ENCODE measurements at places on chromosomes 5 and 9.

DNA sequence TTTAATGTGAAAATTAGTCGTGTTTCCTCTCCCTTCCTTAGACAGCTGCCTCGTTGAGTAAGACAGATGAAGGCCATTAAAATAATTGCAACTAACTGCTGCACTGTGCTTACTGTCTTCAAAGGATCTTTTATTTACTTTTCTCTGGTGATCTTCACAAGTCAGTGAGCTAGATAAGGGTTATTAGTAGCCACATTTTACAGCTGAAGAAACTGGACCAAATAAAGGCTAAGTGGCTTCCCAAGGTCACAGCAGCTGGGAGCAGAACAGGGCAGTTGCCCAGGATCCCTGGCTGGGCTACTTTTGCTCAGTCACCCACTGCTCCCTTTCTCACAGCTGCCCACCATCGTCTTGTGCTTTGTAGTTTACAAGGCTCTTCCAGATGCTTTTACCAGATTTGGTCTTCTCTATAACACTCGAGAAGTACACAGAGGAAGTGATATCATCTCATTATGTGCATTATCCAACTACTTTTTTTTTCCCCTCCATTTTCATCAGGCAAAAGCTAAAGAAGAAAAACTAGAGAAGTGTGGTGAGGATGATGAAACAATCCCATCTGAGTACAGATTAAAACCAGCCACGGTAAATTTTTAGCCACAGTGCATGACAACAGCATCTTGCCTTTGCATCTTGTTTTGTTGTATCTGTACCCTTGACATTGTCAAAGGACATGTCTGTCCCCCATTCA lies 61.8 kb downstream of the ERAP1 start:
- no peak for DNase-seq

- DNase-seq: no peak
Observed at GRCh38 chr5:43296835-43297234, 16.4 kb downstream of the HMGCS1 start.

- no peak for DNase-seq
Observed at GRCh38 chr5:171418982-171419687, at the start of gene FGF18. Gene FGF18, plus strand, starts transcription at chr5:171419647. Its CDS starts 553 bp downstream, at chr5:171420200.

DNA sequence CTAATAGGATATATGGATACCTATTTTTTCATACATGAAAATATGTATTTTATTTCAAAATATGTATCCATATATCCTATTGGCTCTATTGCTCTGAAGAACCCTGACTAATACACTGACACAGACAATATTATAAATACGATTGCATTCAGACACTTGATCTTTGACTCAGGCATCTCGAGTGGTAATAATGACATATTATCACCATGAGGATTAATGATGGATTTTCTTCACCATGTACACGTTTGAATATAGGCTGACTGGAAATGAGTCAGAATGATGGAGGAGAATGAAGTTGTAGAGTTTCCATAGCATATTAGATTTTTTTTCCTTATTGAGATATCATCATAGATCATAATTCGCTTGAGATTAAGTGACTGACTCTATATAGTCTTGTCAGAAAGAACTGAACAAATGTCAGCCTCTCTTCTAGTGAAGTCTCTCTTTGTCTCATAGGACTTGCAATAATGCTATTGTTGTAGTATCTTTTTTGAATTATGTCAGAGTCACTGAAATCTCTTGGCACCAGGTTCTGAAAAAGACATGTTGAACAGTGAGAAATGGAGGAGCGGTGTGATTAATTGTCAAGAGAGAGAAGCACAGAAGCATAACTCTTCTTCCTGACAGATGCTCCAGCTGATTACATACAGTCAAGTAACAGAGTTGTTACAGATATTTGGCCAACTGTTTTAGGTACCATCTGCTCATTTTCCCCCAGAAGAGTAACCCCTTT lies 41.4 kb upstream of the SLCO6A1 start:
- no peak for DNase-seq

DNA sequence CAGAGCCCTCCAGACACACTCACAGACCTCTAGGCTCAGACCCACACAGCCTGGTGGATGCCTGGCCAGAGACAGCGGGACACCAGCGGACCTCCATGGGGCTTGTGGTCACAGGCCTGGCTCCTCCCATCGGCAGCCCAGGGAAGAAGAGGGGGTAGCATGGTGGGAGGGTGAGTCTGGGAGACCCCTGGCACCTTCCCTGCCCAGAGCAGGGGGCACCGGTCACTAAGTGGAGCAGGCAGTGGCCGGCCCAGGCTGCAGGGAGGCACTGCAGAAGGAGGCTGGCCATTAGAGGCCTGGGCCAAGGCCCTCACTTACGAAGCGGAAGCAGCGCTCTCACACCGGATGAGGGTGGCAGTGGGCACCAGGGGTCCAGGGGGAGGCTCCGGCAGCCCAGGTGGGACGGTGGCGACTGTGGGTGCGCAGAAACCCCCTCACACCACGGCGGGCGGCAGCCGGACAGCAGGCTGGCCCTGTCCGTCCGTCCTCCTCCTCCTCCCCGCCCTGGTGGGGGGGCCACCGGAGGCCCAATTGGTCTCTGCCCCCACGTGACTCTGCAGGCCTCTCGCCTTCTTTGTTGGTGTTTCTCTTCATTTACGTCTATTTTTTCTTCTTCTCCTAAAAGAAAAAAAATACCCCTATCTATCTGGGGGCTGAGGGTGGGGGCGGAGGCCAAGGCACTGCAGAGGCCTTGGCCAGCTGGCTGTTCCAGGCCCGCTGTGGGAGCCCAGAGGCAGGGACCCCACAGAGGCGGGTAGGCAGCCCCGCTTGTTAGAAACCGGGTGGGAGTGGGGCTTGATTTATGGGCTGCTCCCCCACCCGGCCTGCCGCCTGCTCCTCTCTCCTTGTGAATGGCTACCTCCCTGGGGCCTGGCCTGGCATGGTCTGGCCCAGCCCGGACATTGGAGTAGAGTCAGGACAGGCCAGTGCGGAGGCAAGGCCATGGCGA lies at the start of gene NR5A1:
Gene NR5A1, minus strand, starts transcription at position 469 of the 949 bp plus-strand sequence. CDS start 4,004 bp downstream, outside the sequence.
- no peak for DNase-seq

- no peak for DNase-seq
Observed at GRCh38 chr5:157959370-157959769, 100.4 kb upstream of the CLINT1 start.

GRCh38 chr9:4097515-4097914 lies 202.4 kb downstream of the GLIS3 start:
- DNase-seq: no peak

GRCh38 chr9:115922444-115922843 lies 231.1 kb upstream of the PAPPA start:
- DNase-seq: no peak

GRCh38 chr5:144798595-144798994 lies 627.9 kb downstream of the KCTD16 start:
- DNase-seq: no peak

DNA sequence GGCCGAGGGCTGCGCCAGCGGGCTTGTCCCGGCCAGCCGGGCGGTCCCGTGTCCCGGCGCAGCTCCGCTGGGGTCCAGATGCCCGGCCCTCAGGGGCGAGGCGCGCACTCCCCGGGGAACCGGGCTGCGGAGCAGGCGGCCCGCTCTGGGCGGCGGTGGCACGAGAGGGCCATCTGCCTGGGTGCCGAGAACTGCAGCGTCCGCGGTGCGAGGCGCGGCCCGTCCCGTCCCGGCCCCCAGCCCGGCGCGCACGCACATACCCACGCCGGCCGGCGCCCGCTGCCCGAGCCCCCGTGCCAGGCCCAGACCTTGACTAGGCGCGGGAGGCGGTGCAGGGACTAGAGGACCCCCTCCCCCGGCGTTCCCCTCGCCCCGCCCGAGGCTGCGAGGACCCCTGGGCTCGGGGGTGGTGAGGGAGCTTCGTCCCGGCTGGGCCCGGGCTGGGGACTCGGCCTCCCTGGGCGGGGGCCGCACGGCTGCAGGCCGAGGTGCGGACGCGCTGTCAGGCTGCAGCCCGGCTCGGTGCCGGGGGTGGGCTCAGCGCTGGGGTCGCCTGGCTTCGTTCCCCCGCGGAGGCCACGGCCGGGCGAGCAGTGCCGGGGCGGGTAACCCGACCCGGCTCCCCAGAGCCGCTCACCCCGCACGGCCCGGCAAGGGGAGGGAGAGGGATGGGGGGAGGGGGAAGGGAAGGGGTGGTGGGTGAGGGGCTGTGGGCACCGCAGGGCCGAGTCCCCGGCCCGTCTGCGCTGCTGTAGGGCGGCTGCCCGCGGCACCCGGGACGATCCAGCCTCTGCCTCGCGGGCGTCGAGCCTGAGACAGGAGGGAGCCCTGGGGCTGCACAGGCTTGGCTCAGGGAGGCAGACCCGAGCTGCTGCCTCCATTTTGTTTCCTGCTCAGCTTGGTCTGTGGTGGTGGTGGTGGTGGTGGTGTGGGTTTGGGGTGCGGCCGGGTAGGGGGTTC lies 1.2 kb upstream of the NSD1 start:
- no peak for DNase-seq

- no peak for DNase-seq
Observed at GRCh38 chr5:32565145-32565544, 20.2 kb upstream of the SUB1 start.

DNA sequence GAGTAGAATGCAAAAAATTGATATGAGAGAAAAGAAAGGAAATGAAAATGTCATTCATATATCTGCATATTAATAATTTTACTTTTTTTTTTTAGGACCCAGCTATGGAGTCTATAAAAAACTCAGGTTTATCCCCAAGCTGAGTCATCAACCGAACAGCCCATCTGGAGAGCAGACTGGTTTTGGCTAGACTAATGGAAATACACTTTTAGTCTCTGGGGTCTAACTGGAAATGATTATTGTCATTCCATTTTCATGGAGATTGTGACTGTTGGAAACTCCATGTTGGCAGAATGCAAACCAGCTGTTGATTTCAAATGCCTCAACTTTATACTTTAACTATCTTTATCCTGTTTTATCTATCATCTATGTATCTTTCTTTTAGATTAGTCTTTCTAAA lies 28.7 kb downstream of the ANXA1 start:
- DNase-seq: no peak

GRCh38 chr5:112552791-112553190 lies 133.7 kb upstream of the EPB41L4A start:
- DNase-seq: no peak

DNA sequence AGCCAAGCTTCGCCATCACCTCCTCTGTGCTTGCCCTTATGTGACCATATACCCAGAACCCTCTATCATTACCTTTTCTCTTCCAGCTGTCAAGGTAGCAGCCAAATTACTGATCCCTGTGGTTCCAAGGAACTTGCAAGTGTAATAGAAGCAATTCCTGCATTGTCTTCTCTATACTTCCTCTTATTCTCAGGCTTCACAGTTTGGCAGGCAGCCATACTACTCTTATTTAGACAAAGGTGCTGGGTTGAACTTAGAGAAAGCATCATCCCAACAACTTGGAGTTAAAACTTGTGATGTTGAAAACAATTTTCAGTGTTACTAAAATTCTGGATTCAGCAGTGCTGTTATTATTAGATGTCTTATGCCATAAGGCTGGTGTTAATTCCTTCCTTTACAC lies 93.2 kb downstream of the NLN start:
- DNase-seq: no peak

DNA sequence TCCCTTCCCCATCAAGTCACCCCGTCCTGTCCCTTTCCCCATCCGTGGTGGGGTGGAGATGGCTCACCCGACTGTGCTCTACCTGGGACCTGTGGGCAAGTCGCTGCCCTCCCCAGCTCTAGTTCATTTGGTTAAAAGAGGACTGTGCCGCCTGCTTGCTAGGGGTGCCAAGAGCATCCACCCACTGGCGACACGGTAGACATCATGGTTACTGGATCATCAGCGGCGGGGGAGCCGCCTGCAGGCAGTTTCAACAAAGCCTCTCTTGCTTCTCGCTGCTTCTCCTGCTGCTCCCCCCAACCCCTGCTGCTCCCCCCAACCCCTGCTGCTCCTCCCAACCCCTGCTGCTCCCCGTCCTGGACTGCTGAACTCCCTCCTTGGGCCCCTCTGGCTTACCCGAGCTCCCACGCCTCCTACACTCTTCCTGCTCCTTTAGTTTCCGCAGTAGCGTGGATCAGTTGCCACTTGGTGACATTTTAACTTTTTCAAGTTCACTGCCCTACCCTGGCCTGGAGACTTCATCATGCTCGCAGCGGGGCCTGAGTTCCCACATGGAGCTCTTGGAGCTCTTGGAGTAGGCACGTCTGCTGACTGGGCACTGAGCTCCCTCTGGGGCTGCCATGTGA lies 22.0 kb upstream of the SCGB3A1 start:
- no peak for DNase-seq

DNA sequence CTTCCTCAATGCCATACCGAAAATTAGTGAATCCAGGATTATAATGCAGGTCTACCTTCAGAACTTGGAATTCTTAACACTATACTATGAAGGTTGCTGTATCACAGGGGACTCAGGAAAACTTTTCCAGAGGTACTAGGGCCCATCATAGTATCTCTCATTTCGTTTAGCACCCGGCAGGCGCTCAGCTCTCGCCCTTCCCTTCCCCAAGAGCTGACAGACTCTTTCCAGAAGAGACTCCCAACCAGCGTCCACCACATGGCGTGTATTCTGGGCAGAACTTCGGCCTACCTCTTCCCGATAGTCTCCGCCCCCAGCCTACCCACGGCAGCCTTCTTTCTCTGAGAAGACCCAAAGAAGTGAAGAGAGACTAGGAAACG lies 271 bp downstream of the NOL8 start:
- no peak for DNase-seq

- DNase-seq: no peak
Observed at GRCh38 chr9:90905822-90906221, 104.2 kb downstream of the SYK start.
